Pulmonary artery endothelial cell (primary cell): ENCODE measurements at places on chromosomes 5 and 9.

- DNase-seq, result no peak
Measured at GRCh38 chr5:166625210-166625865, 1666.1 kb upstream of the WWC1 start.

DNA sequence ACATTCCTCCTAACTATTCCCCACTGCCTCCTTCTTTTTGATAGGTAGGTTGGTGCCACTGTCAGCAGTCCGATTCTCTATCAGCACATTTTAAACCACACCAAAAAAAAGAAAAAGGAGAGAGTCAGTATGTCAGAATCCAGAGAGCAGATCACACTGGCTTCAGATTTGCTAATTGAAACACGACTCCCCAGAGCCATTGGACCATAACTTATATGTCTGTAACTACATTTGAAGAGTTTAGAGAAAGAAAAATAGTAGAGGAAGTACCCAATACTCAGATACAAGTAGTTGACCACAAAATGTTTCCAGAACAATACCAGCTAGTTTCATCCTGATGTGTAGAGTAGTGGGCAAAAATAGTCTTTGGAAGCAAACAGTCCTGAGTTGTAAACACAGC lies 216.6 kb downstream of the NR2F1-AS1 start:
- DNase-seq, result no peak

DNA sequence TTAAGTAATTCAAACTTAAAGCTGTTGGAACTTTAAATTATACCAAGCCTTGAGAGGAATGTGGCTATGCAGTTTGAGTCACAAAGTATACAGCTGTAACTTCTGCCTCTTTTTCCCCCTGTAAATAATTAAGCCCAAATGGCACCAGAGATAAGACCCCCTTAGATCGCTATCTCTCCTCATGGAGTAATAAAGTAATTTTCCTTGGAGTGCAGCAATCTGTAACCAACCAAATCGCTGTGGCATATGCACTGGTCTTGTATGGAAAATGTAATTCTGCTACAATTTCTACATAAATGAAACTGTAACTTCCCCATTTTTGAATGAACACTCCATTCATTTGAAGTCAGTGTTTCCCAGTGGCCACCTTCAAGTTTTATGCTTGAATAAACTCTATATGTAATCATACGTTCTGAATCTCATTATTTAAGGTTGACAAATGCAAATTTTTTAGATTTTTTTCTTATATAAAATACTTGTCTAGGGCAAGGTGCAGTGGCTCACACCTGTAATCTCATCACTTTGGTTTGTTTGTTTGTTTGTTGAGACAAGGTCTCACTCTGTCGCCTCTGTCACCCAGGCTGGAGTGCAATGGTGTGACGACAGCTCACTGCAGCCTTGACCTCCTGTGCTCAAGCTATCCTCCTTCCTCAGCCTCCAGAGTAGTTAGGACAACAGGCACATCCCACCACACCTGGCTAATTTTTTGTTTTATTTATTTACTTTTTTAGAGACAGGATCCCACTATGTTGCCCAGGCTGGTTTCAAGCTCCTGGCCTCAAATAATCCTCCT lies 12.3 kb downstream of the SUSD1 start:
- DNase-seq, result no peak

DNA sequence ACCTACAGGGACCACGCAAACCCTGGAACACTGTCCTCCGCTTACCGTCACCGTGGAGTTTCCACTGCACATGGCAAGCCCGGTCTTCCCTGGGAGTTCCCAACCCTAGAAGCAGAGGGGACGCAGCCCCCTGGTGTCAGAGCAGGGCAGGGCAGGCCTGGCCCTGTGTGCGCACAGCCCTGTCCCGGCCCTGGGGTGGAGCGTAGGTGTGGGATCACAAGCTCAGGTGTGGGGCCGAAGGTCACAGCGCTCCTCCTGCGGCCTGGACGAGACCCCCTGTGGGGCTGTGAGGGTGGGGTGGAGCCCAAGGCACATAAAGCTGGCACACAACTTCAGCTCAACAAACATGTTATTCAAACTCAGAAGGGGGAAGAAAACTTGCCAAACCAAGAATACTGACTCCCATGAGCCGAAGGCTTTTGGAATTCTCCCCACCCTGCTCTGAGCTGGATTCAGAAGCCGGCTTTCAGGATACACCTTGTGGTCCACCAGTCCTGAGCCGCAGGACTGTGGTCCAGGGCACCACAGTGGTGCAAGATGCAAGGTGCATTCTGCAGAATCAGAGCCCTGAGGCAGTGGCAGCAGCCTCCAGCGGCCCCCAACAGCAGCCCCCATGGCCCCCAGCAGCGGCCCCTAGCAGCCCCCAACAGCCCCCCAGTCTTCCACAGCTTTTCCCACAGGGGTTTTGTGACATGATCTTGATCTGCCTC lies 11.8 kb upstream of the EXOC3 start:
- DNase-seq, result no peak

DNA sequence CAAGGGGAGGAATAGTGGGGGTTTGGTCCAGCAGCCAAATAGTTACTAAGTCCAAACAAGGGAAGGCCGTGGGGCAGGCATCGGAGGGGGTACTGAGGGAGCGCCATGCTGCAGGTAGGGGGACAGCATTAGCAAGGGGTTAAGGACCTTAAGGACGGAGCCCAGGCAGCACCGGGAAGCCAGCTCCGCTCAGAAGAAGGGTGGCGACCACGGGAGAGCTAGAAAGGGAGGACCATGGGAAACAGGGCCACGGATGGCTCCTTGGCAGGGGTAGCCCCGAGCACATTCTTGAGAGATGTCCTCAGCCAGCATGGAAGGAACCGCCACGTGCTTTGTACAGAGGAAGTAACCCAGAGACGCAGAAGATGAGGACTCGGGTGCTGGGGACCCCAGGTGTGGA lies 76.2 kb upstream of the STXBP1 start:
- DNase-seq, result no peak

DNA sequence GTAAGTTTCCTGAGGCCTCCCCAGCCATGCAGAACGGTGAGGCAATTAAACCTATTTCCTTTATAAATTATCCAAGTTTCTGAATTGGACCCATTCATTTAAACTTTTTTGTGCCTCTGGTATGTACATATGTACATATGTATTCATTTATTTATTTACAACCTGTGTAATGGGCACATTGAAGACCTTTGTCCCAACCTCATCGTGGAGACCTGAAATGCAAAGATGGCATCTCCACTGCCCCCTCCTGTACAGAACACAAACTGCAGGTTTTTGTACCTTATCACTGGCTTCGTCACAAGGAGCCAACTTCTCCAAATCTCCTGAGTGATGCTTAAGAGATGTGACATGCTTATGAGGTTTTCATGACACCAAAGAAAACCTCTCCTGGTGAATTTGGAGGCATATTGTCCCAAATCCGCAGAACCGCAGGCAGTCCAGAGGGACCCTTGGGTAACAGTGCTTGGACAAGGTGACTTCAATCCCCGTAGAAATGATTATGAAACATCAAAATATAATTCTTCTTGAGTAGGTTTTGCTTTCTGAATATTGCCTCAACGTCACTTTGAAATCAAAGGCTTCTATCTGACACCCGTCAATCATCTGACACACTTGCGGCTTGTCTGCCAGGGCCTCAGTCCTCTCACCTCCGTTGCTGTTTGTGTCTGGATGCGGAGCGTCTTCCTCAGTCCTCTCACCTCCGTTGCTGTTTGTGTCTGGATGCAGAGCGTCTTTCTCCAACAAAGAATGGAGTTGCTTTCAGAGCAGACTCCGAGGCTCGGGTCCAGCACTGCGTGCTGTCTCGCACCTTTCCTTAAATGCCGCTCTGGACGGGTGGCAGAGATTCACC lies 135.0 kb upstream of the IRX4 start:
- no peak for DNase-seq

- no peak for DNase-seq
Measured at GRCh38 chr9:90331826-90332575, 310.6 kb downstream of the DIRAS2 start.

GRCh38 chr5:5665225-5666075 lies 243.0 kb downstream of the ICE1 start:
- DNase-seq, result no peak

- no peak for DNase-seq
Measured at GRCh38 chr5:149448831-149449714, 70.0 kb upstream of the IL17B start.

- DNase-seq, result peak; percentile 46
Measured at GRCh38 chr5:35884191-35884769, 27.6 kb downstream of the IL7R start.

DNA sequence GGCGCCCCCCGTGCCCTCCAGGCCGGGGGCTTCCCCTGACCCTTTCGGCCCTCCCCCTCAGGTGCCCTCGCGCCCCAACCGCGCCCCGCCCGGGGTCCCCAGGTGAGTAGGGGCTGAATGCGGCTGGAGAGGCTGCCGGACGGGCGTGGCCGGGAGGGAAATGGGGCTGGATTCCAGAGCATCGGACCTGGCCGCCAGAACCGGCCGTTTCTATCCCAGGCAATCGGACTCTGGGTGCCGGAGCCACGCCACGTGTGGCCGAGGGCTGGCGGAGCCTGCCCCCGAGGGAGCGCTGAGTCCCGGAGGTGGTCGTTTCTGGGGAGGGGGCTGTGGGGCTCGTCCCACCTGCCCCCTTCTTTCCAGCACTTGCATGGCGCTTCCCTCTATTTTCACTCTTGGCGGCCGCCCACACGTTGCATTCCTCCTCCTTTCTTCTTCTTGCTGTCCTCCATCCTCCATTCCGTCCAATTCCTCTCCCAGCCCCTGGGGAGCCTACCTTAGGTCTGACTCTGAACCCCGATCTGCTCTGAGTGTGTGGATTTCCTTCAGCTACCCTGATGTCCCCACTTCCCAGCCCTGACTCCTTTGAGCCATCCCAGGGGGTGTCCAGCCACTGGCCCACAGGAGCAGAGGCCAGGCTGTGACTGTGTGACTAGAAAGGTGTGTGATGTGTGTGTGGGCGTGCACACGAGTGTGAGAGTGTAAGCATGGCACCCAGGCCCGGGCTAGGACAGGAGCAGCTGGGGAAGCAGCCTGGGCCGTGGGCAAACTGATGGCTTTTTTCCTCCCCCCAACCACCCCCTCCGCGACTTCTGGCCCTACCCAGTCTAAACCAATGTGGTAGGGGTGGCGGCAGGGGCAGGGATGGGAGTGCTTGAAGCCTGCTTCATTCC lies 24.7 kb downstream of the GOLGA2 start:
- no peak for DNase-seq

DNA sequence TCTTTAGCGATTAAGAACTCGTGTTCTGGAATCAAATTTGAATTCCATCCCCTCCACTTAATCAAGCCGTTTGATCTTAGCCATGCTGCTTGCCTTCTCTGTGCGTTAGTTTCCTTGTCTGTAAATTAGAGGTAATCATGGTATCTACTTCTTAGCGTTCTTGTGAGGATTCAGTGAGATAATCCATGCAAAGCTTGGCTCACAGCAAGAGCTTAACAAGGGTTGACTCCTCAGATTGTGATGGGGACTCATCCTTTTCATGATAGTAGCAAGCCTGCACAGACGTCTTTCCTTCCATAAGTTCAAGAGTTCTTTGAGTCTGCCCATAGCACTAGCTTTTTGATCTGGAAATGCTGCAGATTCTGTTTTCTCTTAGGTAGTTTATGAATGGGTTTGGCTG lies 72.8 kb downstream of the TRIO start:
- DNase-seq, result no peak

GRCh38 chr5:3825531-3826451 lies 230.2 kb downstream of the IRX1 start:
- no peak for DNase-seq

- DNase-seq, result no peak
Measured at GRCh38 chr9:136335296-136336155, 8.2 kb downstream of the GPSM1 start.

DNA sequence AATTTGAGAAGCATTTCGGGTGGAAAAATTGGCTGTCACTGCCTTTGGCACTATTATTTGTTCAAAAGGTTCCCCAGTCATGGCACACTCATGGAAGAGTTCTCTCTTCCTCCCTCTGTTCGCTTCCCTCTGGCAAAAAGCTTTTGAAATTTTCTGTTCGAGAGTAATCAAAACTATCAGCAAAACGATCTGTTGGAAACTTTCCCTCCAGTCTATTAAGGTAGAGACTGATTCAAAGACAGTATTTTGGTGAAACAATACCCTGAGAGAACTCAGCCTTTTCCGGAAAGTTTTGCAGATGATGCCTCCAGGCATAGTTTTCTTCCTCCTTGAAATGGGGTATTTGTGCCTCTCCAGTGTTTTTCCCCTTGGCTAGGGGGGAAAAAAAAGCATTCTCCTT lies 3.6 kb upstream of the LPAR1 start:
- no peak for DNase-seq

- DNase-seq, result no peak
Measured at GRCh38 chr9:137147091-137147792, 8.3 kb downstream of the GRIN1 start.

GRCh38 chr9:134734270-134734669 lies 92.7 kb downstream of the COL5A1 start:
- no peak for DNase-seq

DNA sequence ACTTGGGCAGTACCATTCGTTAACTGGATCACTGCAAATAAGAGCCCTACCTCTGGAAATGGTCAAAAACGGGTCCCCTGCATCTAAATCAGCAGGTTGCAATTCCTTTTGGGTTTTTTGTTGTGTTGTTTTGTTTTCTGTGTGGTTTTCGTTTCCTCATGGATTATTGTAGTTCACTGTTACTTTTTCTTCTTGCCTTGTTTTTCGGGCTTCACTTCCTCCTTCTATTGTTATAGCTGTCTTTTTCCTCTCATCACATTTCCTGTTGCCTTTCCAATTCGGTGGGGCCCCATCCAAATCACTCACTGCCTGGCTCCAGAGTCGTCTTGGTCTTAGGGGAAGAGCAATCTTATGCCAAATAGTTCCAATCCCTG lies 8.7 kb upstream of the SSBP2 start:
- DNase-seq, result no peak

GRCh38 chr9:34986540-34987047 lies 3.0 kb upstream of the DNAJB5 start:
- DNase-seq, result no peak

DNA sequence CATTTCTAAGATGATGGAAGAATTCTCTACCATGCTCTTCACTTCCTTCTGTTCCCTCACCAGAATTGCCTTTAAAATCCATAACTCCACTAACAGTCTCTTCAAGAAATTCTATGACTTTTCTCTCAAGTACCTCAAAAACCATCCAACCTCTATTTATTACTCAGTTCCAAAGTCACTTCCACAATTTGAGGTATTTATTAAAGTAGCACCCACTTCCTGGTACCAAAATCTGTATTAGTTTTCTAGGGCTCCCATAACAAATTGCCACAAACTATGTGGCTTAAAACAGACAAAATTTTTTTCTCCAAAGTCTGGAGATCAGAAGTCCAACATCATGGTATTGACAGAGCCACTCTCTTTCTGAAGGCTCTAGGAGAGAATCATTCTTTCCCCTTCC lies 4.9 kb upstream of the SPTLC1 start:
- no peak for DNase-seq

DNA sequence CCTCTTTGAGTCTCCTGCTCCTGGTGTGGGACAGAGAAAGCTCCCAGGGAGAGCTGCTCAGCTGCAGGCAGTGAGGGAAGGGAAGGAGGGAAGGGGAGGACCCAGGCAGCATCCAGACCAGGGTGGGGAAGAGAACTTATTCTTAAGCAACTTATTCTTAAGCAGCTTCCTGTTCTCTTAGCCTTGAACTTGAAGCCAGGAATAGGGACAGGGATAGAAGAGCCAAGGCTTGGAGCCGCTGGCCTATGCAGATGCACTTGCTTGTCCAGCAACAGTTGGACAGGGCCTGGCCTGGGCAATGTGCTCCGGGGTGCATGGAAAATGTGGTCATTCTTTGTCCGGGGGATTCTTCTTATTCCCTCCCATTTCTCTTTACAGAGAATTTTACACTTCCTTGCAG lies 31.4 kb upstream of the SPTLC1 start:
- DNase-seq, result no peak

- DNase-seq, result no peak
Measured at GRCh38 chr9:108160706-108161355, 671.3 kb upstream of the KLF4 start.
